ENCODE measurements at places on chromosomes 6 and 20.

DNA sequence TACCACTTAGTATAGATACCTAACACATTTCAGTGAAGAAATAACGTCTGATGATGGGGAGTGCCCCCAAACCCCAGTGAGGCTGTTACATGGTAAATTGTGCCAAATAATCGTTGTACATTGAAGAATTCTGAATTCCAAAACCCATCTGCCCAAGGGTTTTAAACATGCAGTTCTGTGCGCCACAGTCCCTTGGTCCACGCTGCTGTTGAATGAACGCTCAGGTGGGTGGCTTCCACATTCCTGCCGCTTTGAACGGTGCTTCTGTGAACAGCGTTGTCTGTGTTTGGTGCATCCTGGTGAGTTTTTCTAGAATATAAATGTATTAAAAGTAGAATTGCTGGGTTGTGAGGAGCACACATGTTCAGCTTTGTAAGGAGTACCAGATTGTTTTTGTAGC, 2.9 kb downstream of the GID8 start:
- DNase-seq = no peak

DNA sequence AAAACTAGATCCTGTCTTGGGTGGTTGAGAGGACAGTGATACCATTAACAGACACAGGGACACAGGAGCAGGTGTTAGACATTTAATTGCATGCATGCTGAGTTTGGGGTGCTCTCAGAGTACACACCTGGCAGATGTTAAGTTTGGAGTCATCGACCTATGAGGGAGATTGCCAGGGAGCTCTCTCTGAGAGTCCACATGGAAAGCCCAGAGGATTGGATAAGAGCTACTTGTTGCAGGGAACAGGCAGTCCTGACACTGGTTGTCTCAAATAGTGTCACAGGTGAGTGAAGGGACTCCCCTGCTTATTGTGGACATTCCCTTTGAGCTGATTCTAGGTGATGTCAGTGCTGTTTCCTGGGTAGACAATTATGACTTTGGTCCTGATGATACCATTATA, 3.1 kb downstream of the ATRN start:
- no peak for DNase-seq

DNA sequence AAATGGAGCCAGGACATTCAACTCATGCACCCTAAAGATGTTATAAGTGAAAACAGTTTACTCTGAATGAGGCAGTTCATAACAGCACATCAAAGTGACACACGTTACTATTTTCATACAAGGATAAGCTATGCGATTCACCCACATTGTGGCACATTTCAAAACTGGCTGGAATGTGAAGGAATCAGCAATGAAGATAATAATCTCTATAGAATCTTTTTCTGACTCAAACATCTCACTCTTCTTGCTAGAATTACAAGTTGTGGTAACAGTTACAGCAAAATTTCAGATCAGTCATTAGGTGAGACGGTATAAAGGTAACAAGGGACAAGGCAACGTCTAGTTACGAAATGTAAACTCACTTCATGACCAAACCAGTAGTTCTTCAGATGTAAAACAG, 17.5 kb downstream of the TMEM244 start:
- no peak for DNase-seq

DNA sequence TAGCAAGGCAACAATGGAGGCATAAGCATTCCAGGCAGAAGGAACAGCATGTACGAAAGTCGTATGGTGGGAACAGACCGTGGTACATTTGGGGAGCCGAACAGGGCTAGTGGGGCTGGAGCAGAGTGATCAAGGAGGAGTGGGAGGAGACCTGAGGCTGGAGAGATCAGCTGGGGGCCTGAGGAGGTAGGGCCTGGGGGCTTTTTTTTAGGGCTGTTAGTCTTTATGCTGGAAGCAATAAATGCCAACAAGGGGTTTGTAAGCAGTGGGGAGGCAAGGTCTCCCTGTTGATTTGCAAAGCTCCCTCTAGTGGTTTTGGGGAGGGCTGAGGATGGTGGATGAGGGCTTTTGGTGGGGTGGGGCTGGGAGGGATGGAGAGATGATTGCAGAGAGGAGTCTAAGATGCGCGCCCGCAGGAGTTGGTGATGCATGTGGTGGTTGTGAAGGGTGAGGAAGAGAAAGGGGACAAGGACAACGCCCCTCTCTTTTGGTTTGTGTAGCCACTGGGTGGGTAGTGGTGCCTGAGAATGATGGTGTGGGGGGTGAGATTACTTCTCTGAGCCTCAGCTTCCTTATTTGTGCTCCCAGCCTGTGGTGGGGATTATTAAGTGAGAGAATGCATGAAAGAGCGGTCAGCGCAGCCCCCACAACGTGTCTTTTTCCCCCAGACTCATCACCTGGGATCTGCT, 74.1 kb upstream of the TOX2 start:
- DNase-seq = peak; percentile 29

- no peak for DNase-seq
Measured at GRCh38 chr6:55998576-55998975, 123.2 kb upstream of the BMP5 start.

DNA sequence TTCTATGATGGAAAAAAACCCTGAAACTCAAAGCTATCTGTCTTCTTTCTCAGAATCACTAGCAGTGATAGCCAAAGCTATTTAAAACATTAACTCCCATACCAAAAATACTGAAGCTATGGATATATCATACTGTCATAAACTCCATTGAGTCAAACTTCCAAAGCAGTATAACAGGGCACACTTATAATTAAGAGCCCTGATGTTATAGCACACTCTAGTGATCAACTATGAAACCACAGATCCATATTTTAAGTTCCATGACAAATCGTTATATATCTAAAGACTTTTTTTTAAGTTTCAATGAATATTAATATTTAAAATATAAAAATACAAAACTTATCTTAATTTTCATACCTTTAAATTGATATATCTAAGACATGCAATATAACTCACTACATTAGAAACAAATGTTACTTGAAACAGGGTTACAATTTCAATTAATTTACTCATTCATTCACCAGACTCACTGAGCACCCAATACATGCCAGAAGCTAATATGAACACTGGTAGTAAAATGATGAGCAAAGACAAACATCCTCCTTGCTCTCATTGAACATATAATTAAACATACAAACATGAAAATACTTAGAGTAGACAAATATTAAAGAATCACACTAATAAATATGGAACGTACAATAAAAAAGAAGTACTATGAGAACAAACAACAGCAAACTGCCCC, 69.3 kb downstream of the IBTK start:
- peak; percentile 55 for DNase-seq

GRCh38 chr20:61596687-61597330, 344.7 kb downstream of the CDH4 start:
- DNase-seq = peak; percentile 5
